ENCODE measurements at places on chromosomes 5 and 9.

GRCh38 chr5:81225463-81225862, 7.7 kb upstream of the CKMT2 start:
- no peak for DNase-seq

- no peak for DNase-seq
These were observed 84.3 kb downstream of the SLF1 start for GRCh38 chr5:94702729-94703128.

DNA sequence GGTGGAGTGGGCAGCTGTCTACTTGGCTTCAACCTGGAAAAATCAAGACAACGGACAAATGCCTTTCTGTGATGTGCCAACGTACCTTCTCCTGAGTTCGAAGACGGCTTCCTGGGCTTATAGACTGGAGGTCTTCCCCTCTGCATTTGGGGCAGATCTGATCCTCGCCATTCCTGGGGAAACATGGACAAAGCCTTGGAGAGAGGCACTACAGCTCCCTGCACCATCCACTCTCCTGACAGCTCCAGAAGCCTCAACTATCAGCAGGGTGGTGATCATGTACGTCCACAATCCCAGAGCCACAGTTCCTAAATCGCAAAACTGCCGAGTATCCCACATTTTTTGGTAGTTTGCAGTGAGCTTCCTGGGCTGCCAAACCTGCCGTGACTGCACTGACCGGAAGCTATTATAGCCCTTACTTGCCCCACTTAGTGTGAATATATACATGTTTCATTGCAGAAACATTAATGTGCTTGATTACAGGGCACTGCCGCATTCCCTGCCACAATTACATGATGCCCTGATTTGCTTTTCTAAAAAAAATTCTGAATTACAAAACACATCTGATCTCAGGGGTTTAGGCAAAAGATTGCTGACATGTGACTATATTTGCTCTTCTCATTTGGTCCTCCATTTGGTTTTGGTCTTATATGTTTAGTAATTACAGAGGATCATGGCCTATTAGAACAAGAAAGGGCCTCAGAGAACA, 2.8 kb downstream of the TRAF1 start:
- DNase-seq = no peak

GRCh38 chr9:92658611-92659010, 11.3 kb downstream of the IPPK start:
- DNase-seq = no peak

DNA sequence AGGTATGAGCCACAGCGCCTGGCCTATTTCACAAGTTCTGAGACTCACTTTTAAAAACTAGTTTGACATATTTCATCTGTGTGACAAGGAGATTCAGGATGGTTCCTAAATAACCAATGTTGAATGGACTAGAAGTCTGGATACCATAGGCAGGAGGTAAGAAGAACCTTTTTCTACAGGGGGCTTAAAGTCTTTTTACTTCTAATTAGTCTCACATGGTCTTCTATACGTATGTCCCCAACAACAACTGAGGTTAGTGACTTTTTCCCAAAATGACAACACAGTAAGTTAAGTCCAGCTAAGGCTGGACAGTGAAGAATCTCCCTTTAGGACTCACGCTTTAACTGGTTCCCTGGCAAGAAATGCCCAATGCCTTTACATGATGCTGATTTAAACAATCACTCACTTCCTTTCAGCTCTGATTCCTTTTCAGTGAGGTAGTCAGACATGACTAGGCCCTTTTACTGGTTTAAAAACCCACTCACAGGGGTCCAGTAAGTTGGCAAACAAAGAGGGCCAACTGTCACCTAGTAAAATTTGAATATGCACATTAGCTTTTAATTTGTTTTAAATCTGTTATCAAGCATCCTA, 12.1 kb upstream of the HAUS6 start:
- no peak for DNase-seq

- no peak for DNase-seq
These were observed 91.2 kb downstream of the AMBP start for GRCh38 chr9:113986931-113987330.

GRCh38 chr5:172834415-172835289, 601 bp downstream of the ERGIC1 start:
- no peak for DNase-seq

DNA sequence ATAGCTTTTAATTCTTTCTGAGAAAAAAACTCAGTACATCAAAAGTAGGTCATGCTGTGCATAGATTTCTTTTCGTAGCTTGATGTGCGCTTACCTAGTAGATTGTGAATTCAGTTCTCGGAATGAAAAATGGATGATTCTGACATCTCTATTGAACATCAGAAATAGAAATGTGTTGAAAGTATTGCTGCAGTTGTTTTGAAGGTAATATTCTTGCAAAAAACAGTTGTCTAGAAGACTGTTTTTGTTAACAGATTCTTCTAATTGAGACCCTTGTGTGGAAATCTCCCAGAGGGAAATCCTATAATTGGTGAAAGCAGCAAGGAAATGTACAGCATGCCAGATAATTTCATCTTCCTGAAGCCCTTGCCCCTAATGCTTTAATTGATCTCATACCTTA, 54.5 kb downstream of the MACIR start:
- DNase-seq = no peak

GRCh38 chr9:133180953-133181352, 17.2 kb upstream of the GBGT1 start:
- DNase-seq = no peak

- DNase-seq = no peak
These were observed 1.3 kb upstream of the TMEM250 start for GRCh38 chr9:136119883-136120393.

DNA sequence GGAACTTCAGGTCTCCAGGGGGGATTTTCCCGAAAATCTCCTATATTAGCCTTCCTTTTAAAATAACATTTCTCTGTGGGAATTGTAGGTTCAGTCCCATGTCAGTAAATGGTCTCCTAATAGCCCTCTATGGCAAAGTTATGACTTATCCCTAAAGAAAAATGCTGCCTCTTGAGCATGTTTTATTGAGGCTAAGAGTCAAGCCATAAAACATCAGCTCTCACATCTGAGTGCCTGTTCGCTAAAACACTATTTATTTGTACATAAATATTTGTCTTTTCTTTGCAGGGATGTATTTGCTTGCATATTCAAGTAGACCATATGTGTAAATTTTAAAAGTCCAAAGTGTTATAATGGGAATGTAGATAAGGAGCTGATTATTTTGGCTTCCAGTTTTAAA, 160.4 kb downstream of the PRDM6 start:
- no peak for DNase-seq

DNA sequence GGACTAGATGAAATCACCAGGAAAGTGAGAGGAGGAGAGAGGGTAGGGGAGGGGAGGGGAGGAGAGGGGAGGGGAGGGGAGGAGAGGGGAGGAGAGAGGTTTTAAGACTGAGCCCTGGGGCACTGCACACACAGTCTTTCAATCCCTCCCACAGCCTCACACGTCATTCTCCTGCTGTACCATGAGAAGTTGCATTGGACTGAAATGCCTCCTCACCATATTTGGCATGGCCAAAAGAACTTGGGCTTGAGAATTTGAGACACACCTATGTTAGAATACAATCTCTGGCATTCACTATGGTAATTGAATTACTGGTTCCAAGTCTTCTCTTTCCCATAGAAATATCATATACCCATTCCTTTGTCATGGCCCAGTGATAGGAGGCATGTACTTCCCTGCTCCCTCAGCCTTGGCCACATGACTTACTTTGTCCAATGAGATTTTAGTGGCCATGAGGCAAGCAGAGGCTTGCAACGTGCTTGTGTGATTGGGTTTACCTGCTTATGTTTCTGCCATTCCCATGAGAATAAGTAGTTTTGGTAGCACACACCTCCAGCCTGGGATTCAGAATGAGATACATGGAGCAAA, 133.3 kb upstream of the SMARCA2 start:
- DNase-seq = no peak

- no peak for DNase-seq
These were observed 25.3 kb downstream of the NIPAL4 start for GRCh38 chr5:157485340-157485739.

- DNase-seq = no peak
These were observed 11.3 kb downstream of the C9orf50 start for GRCh38 chr9:129609486-129610212.
